ENCODE measurements at places on chromosomes 16 and 17. TPM values are rescaled to one million over a fixed set of nuclear protein-coding genes. Genes with fewer than 3 reads are reported as not detected.

GRCh38 chr17:79923974-79924638, 84.9 kb upstream of the CBX4 start:
- no peak for DNase-seq

DNA sequence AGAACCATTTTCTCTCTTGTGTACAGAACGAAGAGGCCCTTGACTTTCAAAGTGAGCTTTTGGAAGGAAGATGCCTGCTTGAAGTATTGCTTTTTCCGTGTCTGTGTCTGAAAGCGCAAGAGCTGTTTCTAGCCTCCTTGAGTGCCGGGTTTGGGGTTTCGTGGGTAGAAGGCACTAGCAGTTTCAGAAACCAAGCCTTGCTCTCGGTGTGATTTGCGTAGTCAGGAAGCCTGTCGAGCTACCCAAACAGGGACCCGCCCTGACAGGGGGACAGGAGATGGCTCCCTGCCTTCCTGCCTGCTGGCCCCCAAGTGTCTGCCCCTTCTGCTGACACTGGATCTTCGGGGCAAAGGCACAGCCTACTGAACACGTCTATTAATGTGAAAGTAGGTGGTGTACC, 322.0 kb downstream of the MAF start:
- no peak for DNase-seq

DNA sequence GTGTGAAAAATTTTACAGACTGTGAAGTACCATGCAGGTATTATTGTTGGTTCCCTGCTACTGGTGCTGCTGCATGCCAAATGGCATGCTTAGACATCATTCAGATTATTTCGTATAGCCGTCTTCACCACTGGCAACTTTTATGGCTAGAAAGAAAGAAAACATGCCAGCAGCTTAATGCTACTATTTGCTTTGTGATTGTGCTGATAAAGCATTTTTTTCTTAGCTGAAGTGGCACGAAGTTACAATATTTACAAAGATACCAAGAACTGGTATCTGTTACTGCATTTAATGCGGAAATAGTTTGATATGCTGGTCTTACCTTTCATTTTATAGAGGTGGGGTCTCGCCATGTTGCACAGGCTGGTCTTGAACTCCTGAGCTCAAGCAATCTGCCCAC, 8.2 kb downstream of the ZNHIT3 start:
- DNase-seq: no peak

- DNase-seq: no peak
Observed at GRCh38 chr17:16491131-16491702, 776 bp downstream of the LRRC75A start.

DNA sequence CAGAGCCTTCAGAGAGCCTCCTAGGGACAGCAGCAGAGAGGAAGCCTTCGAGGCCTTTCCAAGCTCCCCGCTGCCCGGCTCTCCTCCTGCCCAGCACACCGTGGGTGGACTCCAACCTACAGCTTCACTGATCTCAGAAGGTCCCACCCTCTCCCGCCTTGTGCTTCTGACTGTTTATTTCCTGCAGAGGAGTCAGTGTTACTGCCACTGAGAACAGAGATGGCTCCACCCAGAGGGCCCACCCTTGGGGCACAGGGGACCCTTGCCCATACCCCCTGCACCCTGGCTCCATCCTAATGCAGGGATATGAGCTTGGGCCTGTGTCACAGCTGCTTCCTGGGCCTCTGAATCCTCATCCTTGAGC, 52.8 kb upstream of the TOB1 start:
- DNase-seq: no peak

- no peak for DNase-seq
Observed at GRCh38 chr17:36505171-36505570, 18.7 kb downstream of the ZNHIT3 start.

DNA sequence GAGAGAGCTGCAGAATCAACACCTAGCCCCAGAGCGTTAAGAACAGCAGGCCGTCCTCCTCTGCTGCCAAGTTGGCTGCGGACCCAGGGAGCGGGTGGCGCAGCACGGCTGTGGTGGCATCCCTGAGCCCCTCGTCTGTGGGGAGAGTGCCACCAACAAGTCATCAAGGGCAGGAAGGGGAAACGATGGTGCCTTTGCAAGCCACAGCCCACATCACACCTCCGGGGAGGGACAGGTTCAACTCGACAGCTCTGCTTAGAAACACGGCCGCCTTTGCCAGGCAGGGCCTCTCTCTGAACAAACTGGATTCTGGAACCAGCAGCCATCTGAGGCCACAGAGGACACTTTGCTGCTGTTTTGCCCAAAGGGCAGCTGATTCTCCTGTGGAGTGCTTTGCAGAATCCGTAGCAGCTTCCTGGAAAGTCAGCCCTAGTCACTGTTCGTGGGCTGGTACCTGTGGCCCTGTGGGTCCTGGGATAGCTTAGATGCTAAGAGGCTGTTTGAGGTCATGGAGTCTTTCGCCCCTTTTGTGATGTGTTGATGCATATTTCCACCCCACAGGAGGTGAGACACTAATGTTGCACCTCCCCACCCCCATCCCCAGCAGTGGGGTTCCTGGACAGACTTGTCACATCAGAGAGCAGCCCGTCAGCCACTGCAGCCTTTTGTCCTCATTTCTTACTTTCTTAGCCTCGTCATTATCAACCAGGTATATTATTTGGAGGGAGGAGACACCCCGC, 270.6 kb downstream of the CPPED1 start:
- no peak for DNase-seq

GRCh38 chr16:8713635-8714172, 39.3 kb downstream of the ABAT start:
- DNase-seq: no peak

- no peak for DNase-seq
Observed at GRCh38 chr17:72077326-72077960, 43.4 kb upstream of the SOX9 start.

- no peak for DNase-seq
Observed at GRCh38 chr17:4520894-4521600, 22.4 kb downstream of the SPNS2 start.

DNA sequence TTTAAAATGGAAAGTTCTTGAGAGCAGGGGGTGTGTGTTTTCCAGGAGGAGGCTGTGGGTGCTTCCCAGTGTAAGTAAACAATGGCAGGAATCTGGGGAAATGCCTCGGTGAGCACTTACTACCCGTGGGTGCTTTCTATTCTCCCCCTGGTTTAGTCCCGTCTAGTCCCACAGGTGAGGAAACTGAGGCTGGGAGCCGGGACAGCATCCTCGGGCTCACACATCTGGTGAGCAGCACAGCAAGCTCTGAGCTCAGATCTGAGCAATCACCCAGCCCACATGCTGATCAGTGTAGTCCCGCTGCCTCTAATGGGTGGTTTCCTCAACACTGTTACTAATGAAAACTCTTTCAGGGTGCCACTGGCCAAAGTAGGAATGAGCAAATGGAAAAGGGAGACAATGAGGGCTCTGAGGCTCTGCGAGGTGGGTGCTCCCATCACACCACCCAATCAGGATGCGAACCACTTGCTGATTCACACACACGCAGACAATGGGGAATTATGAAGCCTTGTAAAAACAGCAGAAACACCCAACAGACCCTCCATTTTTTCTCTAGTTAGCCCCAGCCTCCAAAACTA, 202.6 kb downstream of the PARN start:
- DNase-seq: no peak

- no peak for DNase-seq
Observed at GRCh38 chr16:70481929-70482536, 27.6 kb downstream of the FCSK start.

GRCh38 chr16:1403733-1404132, 10.8 kb downstream of the UNKL start:
- DNase-seq: no peak

DNA sequence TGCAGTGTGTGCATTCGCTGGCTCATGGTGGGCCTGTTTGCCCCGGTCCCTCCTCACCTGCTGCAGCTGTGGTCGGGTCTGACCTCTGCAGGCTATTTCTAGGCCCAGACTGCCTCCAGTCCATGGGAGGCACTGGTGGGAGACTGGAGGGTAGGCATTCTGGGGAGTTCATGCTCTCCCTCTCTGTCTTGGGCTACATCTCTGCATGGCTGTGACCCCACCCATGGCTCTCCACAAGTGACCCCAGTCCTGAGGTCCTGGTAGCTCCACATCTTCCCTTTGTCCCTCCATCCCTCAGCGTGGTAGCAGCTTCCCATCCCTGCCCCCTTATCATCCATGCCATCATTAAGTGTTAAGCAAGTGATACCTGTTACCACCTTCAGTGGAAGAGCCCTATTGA, 107.8 kb upstream of the SEC14L1 start:
- no peak for DNase-seq

DNA sequence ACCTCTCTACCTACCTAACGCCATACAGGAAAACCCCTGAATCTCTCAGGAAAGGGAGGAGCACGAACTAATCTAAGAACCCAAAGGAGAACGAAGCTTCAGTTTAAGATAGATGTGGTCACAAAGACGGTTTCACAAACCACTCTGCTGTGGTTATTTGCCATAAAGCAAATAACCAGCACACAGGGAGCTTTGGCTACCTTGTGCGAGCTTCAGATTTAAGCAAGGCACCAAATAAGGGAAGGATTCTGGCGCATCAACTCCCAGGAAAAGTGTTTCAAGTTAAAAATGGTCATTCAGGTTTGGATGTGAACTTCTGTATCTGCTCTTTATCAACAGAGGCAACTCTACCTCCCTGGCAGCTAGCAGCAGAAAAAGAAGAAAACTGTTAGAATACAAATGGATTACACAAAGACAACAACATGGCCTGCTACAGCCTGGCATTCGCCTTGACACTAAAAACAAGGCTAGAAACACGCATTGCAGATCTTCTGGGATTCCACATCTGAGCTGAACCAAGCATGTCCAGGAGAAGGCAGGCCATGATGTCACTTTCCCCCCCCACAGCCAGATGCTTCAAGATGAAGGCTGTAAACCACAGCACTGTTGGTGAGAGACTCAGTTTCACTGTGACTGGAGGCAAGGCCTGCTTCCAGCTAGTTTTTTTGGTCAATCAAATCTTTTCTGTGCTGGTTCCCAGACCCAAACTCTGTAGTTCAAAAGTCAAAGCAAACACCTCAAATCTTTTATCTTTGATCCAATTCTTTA, 43.6 kb downstream of the SMG6 start:
- no peak for DNase-seq

GRCh38 chr16:85778873-85779272, 20.5 kb downstream of the EMC8 start:
- DNase-seq: no peak

DNA sequence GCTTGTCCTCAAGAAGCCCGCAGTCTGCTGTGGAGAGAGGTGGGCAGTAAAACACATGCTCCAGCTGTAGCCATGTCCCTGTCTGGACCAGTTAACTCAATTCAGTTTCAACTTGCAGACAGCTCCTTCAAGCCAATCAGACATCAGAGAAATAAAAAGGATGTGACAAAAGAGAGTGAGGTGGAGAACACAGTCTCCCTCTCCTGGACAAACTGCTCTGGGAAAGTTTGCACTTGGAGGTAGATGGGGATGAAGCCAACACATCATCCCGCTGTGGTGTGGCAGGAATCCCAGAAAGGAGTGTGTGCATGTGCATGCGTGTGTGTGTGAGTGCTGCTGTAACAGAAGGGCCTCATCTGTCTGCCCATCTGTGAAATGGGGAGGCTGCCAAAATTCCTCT, 358.6 kb upstream of the ASIC2 start:
- DNase-seq: no peak

TMED6 gene
- not detected for total RNA-seq

PABPN1L gene
- not detected for total RNA-seq

Measured in thoracic aorta (tissue), 2 donors.